ENCODE measurements at places on chromosomes 3 and 15.

DNA sequence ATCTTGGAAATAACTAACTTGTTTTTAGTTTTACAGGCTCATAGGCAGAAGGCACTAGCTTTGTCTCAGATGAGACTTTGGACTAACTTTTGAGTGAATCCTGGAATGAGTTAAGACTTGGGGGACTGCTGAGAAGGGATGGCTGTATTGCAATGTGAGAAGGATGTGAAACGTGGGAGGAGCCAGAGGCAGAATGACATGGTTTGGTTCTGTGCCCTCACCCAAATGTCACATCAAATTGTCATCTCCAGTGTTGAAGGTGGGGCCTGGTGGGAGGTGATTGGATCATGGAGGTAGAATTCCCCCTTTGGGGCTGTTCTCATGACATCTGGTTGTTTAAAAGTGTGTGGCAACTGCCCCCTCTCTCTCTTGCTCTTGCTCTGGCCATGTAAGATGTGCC, 28.8 kb upstream of the CCDC50 start:
- DNase-seq, result no peak

GRCh38 chr3:150495149-150495548, 51.1 kb downstream of the SERP1 start:
- DNase-seq, result no peak

DNA sequence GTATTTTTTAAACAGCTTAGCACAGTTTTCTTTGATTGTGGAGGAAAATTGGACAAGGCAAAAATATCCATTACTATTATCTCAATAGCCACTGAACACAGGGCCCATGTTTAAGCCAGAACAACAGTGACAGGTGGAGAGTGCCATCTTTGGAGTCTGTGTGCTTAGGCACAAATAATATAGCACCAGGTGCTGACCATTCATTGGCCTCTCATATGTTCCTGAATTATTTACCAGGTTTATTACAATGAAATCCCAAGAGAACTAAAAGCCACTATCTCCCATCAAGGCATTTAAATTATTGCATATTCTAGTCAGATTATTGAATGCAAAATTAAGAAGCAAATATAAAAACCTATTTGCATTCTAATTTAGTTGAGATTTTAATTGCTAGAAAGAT, 39.6 kb downstream of the GPR156 start:
- no peak for DNase-seq

- DNase-seq, result no peak
These were observed 198.0 kb upstream of the NR2E3 start for GRCh38 chr15:71612397-71612722.

GRCh38 chr3:175433026-175433674, 574.0 kb downstream of the NAALADL2 start:
- DNase-seq, result no peak

GRCh38 chr3:197000211-197000610, 29.4 kb downstream of the MELTF start:
- no peak for DNase-seq

DNA sequence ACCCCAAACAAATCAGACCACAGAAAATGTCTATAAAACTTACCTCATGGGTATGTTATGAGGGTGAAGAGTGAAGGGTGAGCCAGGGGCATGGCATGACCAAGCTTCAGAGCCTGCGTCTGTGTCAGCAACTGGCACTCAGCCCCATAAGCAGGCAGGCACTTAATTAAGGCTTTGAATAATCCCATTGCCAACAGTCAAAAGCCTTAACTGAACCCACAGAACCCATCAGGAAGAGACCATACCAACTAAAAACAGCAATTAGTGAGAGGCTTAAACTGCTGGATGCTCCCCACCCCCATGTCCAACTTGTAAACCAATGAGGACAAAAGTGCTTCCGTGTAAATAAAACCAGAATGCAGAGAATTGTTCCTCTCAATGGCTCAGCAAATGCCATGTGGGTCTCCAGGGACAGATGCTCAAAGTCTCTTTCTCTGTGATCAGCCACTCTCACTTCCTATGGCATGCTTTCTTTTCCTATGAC, 126.0 kb downstream of the MYLK start:
- DNase-seq, result no peak

DNA sequence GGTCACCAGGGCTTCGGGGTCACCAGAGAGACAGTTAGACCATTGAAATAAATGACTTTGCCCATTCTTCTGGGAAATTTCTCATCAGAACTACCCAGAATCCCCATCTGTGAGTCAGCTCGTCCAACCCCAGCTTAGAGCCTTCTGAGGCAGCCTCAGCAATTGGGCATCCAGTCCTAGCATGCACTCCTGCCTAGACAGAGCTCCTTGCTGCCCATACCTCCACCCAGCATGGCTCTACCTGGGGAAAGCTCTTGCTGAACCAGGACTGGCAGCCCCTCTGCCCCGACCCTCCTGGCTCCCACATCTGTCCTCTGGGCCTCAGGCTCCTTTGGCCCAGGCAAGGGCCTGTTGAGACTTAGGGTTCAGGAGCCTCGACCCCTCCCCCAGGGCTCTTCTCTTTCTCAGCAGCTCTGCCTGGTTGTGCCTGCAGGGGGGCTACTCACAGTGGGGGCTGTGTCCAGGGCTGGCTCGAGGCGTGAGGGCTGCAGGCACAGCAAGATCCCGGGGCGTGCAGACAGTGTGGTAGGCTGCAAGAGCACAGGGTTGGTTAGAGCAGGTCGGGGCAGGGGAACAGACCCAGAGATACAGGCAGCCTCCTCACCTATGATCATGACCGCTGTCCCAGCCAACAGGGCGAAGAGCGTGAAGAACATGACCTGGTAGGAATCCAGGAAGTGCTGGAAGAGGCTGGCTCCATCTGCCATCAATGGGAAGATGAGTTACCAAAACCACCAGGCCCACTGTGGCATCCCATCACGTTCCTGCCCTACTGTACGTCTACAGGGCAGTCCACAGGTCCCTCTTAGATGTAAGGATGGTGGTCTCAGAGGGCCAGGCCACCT, 101.3 kb downstream of the NUP210 start:
- DNase-seq, result no peak

DNA sequence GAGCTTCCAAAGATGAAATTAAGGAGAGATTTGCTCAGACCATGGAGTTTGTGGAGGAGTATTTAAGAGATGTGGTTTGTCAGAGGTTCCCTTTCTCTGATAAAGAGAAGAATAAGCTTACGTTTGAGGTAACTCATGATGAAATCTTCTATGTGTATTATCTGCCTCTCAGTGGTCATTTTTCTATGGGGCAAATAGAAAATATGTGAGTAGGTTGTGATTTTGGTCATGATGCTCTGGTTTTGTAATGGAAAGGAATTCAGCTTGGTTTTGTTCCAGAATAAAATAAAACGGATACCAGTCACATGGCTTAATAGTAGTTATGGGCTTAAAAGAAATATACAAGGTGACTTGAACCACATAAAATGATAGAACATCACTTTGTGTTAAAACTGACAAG, 181.1 kb downstream of the ITPR1 start:
- DNase-seq, result no peak

GRCh38 chr3:4980229-4981203, 1.3 kb downstream of the BHLHE40 start:
- peak; percentile 72 for DNase-seq

DNA sequence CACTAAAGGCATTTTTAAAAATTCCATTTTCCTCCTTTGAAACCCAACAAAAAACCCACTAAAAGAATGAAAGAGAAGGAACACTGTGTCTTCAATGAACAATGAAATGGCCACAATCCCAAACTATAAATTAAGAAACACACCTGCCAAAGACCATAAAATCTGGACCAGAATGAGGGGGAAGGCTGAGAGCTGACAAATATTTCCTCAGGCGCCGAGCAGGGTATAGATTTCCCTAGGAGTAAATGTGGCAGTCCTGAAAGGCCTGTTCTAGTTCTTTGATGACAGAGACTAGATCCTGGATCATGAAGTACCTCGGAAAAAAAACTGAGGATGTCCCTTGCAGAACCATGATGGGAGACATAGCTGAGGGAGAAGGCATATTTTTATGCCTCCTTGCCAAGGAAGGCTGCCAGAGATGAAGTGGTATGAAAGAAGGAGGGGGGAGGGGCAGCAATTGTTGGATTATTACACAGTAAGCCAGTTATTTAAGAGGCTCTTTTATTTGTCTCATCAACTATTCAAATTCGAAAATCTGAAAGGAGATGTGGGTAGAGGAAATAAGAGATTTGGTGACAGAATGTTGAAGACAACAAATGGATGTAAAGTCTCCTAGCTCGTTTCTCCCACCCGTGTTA, 275.3 kb upstream of the GOLGA6L4 start:
- no peak for DNase-seq

GRCh38 chr3:148008591-148008990, 599.4 kb downstream of the ZIC1 start:
- no peak for DNase-seq

DNA sequence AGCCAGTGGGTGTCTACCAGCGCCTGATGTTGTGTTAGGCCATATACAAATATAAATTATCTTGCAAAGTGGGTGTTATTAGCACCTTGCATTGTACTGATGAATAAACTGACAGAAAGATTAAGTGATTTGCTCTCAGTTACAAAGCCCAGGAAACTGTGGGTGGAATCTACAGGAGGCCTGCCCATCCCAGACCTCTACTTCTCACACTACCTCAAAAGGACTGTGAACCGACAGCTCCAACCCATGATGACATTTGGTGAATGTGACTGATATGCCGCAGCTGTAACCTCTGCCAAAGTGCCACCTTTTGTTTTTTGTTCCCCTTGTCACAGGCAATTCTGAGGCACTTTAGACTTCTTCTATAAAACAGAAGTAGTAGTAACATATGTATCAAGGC, 43.7 kb upstream of the KCNMB2 start:
- DNase-seq, result no peak

All from DMS 273 treated with DMSO at 0.1 percent for 48 hours (cell line).